ENCODE measurements at places on chromosomes 16 and 17. TPM values are rescaled to one million over a fixed set of nuclear protein-coding genes. Genes with fewer than 3 reads are reported as not detected.

GRCh38 chr17:43787728-43788127 is 7.5 kb downstream of the CFAP97D1 start:
- no peak for DNase-seq

DNA sequence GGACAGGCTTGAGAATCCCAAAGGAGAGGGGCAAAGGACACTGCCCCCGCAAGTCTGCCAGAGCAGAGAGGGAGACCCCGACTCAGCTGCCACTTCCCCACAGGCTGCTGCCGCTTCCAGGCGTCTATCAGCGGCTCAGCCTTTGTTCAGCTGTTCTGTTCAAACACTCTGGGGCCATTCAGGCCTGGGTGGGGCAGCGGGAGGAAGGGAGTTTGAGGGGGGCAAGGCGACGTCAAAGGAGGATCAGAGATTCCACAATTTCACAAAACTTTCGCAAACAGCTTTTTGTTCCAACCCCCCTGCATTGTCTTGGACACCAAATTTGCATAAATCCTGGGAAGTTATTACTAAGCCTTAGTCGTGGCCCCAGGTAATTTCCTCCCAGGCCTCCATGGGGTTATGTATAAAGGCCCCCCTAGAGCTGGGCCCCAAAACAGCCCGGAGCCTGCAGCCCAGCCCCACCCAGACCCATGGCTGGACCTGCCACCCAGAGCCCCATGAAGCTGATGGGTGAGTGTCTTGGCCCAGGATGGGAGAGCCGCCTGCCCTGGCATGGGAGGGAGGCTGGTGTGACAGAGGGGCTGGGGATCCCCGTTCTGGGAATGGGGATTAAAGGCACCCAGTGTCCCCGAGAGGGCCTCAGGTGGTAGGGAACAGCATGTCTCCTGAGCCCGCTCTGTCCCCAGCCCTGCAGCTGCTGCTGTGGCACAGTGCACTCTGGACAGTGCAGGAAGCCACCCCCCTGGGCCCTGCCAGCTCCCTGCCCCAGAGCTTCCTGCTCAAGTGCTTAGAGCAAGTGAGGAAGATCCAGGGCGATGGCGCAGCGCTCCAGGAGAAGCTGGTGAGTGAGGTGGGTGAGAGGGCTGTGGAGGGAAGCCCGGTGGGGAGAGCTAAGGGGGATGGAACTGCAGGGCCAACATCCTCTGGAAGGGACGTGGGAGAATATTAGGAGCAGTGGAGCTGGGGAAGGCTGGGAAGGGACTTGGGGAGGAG is at the start of gene CSF3:
TSS of gene CSF3 (plus strand) at position 436 of the 993 bp plus-strand sequence. CDS start at position 471, 35 bp downstream.
- peak; percentile 64 for DNase-seq

GRCh38 chr17:75394332-75394918 is 11.1 kb downstream of the GRB2 start:
- DNase-seq: no peak

DNA sequence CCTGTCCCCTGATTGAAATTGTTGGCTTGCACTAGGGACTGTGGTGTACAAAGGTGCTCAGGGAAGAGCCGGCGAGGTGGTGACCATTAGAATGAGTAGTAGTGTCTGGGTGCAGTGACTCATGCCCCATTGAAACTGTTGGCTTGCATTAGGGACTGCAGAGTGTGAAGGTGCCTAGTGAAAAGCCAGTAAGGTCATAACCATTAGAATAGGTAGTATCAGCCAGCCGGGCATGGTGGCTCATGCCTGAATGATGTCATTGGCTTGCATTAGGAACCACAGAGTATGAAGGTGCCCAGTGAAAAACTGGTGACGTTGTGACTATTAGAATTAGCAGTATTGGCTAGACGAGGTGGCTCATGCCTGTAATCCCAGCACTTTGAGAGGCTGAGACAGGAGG is 78.9 kb downstream of the ABCC6 start:
- peak; percentile 33 for DNase-seq

GRCh38 chr17:75124819-75125162 is 6.8 kb downstream of the NT5C start:
- DNase-seq: no peak

- DNase-seq: no peak
Observed at GRCh38 chr16:24801761-24802302, 43.9 kb upstream of the SLC5A11 start.

The GPR142 gene
- total RNA-seq: not detected

- DNase-seq: peak; percentile 87
Observed at GRCh38 chr16:1745181-1745899, 26.0 kb downstream of the NME3 start.

DNA sequence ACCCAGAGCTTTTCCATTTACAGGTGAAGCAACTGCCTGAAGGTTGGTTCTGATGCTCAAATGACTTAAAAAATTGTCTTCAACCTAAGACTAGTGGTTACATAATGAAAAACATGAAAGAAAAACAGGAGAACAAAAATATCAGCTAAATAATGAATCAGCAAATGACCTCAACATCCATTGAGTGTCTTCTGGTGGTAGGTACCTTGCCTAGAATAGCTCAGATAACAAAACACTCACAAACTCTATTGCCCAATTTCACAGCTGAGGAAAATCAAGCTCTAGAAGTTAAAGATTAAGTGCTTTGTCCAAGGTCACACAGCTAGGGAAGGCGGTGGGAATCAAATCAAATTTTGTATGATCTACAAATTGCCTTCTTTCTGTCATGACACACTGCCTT is 304.6 kb upstream of the CDH11 start:
- no peak for DNase-seq

The CDH11 gene
- 67.8 TPM for total RNA-seq

- DNase-seq: no peak
Observed at GRCh38 chr17:13400491-13400890, 201.2 kb downstream of the HS3ST3A1 start.

The MYH8 gene
- 853 TPM for total RNA-seq

DNA sequence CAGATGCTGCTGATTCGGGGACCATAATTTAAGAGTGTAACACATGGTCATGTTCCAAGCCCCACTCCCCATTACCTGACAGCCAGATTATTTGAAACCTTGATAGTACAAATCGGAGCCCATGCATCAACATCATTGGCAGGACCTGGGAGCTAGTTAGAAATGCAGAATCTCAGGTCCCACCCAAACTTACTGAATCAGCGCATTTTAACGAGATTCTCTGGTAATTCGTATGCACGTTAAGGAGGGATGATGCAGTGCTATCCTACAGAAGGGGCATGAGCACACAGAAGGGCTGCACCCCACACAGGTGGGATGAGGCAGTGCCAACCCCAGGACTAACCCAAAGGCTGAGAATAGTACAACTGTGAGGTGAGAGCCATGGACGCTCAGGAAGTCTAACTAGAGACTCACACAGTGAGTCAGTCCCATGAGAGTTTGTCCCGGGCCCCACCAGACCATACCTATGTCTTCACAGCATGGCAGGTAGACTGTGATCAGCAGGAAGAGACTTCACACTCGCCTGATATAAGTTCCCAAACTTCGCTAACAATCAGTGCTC is 64.9 kb downstream of the ZNF18 start:
- DNase-seq: no peak

The ST6GALNAC2 gene
- total RNA-seq: 0.91 TPM

- no peak for DNase-seq
Observed at GRCh38 chr16:23509441-23509754, 896 bp downstream of the GGA2 start.

- DNase-seq: no peak
Observed at GRCh38 chr17:1273492-1274244, 3.4 kb downstream of the BHLHA9 start.

DNA sequence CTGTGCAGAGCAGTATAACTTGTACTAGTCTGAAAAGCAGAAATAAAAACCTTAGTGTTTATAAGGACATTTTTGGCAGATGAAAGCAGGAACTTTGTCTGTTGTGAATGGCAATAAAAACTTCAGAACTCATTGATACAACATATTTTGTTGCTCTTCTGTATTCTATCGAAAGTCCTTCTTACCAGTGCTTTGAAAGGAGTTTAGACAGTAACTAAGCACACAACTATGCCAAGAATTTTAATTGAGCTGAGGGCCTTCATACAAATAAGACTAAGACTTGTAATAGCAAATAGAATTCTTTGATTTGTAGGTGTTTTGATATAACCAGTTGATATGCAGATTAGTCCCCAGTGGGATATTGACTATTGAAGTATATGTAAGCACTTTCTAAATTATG is 308.4 kb downstream of the ZFHX3 start:
- DNase-seq: peak; percentile 22

GRCh38 chr17:8079291-8080207 is 8.0 kb downstream of the ALOX12B start:
- peak; percentile 58 for DNase-seq

The C17orf113 gene
- 0.51 TPM for total RNA-seq

DNA sequence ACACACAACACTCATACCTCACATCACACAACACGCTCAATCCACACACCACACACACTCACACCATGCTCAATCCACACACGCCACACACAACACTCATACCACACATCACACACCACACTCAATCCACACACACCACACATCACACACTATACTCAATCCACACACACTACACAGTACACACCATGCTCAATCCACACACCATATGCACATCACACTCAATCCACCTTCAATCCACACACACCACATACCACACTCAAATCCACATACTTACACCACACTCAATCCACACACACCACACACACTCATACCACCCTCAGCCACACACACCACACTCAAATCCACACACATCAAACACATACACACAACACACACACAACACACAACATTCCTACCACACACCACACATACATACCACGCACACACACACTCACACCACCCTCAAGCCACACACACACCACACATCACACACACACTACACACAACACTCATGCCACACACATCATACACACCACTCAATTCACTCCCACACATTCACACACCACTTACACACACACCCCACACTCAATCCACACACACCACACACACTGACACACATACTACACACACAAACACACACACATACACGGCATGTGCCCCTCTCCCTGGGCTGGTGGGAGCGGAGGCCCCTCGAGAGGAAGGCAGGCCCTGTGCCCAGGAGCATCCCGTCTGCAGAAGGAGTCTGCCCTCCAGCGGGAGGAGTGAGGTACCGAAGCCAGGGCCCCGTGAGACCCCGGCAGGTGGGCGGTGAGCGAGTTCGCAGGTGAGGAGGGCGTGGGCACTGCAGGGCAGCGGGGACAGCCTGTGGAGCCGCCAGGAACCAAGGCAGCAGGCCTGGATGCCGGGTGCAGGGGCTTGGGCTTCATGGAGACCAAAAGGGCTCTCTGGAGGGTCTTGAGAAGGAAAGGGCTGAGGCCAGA is 33.1 kb upstream of the RPTOR start:
- no peak for DNase-seq
